Right forelimb (tissue), 1 donor: ENCODE measurements at places on chromosomes 4 and X.

GRCh38 chrX:50853399-50853798, 39.4 kb upstream of the SHROOM4 start:
- no peak for DNase-seq

- peak; percentile 68 for DNase-seq
These were observed 583 bp downstream of the RASL11B start for GRCh38 chr4:52862639-52863161.

GRCh38 chrX:69991685-69992084, 58.1 kb downstream of the AWAT2 start:
- DNase-seq = no peak

DNA sequence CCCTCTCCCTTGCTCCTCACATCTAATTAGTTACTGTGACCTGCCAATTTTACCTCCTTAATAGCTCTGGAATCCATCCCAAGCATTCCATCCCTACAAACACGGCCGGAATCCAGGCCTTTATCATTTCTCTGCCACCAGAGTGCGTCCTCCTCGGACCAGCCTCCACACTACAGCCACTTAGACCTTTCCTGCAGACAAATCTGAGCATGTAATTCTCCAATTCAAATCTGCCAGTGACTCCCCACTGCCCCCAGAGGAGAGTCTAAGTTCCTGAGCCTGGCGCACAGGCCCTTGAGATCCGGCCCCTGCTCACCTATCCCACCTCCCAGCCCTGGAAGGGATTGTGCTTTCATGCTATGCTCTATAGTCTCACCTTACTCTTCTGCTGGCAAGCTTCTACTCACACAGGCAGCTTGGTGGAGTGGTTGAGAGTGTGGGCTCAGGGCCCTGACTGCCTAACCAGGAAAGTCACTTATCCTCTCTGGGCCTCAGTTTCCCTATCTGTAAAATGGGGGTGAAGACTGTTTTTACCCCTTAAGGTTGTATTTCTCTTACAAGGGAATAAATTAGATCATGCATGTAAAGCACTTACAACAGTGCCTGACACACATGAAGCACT, 31.2 kb downstream of the PJA1 start:
- DNase-seq = no peak

DNA sequence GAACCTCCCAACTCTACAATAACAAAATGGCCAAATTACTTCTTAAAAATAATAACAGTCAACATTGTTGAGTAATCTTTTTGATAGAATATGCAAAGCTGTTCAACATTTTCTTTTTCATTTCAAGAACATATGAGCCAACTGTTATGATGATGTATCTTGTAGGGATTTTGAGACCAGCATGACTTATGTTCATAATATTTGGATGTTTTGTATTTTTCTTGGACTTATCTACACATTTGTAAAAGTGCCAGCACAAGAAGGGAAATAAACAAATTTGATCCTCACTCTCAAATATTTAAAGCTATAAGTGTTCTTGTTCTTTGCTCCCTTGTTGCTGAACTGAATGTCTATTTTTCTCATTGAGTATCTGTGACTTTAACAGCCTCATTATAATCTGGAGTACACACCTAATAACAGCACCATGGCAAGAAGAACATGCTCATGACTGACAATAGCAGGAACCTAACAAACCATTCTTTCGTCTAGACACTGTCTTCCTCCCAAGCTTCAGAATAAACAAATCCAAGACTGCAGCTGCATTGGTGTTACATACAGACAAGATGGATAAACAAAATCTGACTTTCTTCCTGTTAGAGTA, 1049.7 kb downstream of the FAT4 start:
- DNase-seq = no peak

DNA sequence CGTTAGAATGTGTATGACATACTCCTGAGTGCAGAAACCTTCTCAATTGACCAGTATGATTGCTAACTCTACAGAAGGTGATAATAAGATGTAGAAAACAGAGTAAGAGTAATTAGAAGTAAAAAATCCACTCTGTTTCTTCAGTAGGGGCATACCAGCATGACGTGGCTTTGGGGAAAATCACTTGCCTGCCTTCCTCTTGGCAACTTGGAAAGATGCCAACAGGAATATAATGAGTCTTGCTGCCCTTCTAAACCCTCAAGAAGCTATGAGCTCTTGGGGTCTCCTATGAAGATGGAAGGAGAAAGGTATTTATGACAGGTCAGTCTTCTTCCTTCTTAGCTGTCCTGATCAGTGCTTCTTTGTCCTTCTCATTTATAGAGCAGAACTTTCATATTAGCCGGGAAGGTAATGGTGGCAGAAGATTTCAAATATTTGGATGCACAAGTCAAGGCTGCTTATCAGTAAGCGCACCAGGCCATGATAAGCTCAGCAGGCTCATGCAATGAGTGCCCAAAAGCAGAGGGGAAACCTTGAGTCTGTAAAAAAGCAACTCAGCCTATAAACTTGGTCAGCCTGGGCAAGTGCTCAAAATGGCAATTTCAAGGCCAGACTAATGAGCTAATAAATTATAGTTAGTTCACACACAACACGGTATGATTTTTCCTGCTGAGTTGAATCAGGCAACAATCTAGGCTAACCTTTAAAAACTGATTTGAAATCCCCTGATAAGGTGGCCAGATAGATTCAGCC, 69.7 kb upstream of the PPARGC1A start:
- no peak for DNase-seq
